ENCODE measurements at places on chromosomes 5 and 9.

GRCh38 chr5:1948663-1949191 lies 66.0 kb upstream of the IRX4 start:
- no peak for DNase-seq

DNA sequence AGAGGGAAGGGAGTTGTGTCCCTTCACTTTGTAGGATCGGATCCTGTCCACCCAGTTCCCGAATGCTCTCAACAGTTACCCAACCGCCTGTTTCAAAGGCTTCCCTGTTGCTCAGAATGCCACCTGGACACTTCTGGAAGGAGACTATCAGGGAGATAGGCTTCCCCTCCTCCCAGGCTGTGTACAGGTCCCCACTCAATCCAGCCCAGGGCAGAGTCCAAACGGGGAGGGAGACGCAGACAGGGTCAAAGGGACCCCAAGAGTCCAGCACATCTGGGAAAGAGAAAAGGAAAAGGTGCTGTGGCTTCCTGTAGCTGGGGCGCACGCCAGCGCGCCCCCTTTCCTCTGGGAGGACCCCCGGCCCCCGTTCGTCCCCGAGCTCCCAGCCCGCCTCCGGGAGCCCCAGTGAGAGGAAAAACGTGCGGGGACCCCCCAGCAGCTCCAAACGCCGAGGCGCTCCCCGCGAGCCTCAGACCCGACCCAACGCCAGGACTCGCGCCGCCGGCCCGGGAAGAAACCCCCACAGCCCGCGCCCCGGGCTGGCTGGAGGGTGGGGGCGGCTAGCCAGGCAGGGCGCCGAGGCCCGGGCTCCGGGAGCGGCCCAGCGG lies 640 bp downstream of the SURF4 start:
- no peak for DNase-seq

DNA sequence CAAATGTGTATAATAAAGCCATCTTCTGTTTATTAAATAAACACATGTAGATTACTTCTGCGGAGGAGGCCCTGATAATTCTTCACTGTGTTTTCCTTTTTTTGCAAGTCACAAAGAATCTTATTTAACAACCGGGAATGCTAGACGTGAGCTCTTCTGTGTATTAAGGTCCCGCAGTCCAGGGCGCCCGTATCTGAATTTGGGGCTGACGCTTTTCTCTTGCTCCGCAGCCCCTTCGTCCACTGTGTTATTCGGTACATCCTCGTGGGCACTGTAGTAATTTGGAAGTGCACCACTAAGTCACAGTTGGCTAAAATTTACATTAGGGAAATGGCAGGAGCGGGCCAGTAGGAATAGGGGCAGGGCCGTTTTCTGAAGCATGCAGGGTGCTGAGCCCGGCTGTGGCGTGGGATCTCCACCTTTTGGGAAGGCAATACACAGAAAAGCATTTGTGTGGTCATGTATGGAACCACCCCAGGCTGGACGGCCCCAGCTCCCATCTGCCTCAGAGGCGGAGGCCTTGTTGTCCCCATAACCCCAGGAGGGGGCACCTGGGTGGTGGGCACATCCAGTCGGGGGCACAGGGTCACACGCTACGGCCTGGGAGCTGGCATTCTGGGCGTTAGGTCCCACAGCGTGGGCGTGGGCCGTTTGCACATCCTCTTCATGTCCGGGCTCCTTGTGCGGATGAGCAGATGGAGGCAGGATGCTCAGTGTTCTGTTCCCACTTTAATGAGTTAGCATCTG lies 258.7 kb upstream of the IRX4 start:
- DNase-seq: no peak

GRCh38 chr9:89606624-89607311 lies 2.0 kb downstream of the GADD45G start:
- peak; percentile 36 for DNase-seq

DNA sequence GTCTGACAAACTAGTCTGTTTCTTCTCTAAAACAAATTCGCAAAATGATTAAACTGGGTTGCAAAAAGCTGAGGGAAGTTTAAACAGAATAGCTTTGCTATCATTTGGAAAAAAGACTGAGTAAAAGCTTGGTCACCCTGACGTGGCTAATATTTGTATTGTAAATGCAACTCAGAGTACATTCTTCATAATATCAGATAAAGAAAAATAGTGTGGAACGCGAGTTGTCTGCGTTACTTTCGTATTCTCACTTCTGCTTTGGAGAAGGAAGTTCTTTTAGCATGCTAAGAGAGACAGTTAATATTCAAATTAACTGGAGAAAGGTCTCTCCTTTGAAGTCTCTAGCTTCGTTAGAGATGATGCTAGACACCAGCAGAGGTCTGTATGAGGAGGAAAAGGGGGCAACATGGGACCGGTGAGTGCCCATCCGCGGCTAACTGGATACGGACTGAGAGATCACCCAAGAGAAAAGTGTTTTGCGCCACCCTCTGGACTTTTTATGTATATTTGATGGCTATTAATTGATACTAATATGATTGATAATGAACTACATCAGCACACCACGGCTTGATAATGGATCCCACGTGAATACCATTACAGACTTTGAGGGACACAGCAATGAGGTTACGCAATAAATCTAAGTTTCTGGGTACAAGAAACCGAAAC lies 2.9 kb upstream of the CNTRL start:
- DNase-seq: no peak

GRCh38 chr9:130860458-130861316 lies 25.6 kb downstream of the ABL1 start:
- no peak for DNase-seq

DNA sequence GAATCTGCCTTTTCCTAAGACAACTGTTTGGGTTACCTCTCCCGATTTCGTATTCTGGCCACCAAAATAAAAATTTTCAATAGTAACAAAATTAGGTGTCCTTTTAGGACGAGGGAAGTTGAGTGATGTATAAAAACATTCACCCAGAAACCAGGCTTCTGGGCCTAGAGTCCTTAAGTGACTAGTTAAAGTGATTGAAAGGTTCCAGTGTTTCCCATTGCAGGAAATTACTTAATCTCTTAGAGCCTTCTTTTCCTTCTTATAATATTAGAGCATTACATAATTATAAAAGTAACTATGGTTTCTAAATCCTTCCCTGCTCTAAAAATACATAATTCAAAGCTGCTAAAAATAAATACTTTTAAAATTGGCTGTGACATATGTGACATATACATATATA lies 7.3 kb downstream of the MCIDAS start:
- DNase-seq: no peak

GRCh38 chr9:12394105-12394504 lies 299.1 kb upstream of the TYRP1 start:
- DNase-seq: no peak

DNA sequence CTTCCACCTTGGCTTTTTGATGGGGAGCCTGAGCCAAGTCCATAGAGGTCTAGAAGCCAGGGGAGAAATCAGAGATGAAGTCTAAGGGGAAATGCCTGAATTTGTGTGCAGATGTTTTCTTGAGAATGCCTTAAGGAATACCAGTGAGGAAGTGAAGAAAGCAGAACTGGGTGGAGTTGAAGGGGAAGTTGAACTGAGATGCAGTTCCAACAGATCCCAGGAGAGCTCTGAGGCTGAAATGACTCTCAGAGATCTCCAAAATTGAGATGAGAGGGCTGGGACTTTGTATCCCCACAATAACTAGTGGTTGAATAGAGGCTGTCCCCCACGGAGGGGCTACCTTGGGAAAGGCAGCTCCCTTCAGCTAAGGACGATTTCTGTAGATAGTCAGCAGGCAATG lies 197.1 kb downstream of the ZNF462 start:
- DNase-seq: no peak

- no peak for DNase-seq
Measured at GRCh38 chr5:143525176-143525575, 121.7 kb upstream of the NR3C1 start.

- DNase-seq: no peak
Measured at GRCh38 chr9:89464300-89464901, 33.5 kb downstream of the SEMA4D start.

DNA sequence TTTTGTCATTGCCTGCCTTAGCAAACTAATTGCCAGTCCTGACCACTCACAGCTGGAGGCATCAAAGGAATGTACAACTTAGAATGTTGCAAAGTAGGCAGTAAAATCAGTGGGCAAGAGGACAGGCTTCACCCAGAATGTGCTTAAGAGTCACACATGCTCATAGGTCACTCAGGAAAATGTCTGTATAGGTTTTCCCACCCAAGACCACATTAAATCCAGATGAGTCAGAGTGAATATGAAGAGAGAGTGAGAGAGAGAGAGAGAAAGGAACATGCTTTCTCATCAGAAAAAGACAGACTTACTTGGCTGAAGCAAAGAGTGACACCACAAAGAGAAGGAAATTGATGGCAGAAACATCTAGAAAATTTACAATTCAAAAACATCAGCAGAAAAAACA lies 37.9 kb downstream of the PLEKHG4B start:
- DNase-seq: no peak

GRCh38 chr9:34282096-34282495 lies 47.0 kb downstream of the KIF24 start:
- DNase-seq: no peak

DNA sequence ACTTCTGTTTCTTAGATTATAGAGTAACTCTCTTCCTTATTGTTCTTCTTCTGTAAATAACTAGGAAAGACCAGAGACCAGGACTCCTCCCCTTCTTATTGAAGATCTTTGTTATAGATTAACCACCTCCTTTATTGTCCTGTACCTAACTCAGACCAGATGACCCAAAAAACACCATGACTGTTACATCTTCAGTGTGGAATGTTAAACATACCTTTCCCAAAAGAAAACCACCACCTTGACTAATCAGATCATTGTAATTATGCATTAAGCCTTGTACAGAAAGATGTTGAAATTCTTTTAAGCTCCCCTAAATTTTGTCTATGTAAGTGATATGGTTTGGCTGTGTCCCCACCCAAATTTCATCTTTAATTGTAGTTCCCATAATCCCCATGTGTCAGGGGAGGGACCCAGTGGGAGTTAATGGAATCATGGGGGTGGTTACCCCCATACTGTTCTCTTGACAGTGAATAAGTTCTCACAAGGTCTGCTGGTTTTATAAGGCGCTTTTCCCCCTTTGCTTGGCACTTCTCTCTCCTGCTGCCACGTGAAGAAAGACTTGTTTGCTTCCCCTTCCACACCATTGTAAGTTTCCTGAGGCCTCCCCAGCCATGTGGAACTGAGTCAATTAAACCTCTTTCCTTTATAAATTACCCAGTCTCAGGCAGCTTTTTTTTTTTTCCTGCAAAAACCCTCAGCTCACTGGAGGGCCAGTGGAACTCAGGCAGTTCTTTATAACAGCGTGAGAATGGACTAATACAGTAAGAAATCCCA lies 26.3 kb downstream of the ARSB start:
- no peak for DNase-seq

DNA sequence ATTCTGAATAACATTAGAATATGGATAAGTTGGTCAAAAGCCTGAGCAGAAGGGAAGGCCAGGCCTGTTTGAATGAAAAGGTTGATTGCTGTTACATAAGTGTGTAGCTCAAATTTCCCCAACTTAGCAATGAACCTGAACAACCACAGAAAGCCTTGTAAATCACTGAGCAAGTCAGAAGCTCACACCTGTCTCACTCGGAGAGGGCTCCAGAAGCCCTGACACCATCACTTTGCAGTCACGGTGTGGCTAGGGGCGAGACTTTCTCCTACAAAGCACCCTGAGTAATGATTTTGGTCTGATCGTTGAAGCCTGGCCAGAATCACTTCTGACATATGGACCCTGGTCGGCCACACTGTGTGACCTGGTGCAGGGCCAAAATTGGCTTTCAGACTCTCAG lies 62.0 kb downstream of the MTX3 start:
- DNase-seq: no peak

DNA sequence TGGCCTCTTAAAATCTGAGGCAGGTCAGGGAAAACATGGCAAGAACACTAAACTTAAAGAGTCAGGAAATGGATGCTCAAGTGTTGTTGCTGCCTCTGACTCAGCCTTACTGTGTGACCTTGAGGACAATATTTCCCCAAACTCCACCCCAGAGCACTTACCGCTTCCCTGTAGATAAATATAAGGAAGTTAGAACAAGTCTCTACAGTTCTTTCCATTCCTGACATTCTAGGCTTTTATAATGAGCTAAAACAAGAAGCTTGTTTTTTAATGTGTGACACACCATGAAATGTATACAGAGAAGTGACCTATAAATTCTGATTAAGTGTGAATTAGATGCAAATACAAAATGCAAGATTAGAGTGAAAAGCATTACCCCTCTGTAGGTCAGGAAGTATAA lies 129.3 kb downstream of the GRIA1 start:
- DNase-seq: no peak

GRCh38 chr5:82766206-82766605 lies 311.0 kb downstream of the TMEM167A start:
- DNase-seq: no peak

DNA sequence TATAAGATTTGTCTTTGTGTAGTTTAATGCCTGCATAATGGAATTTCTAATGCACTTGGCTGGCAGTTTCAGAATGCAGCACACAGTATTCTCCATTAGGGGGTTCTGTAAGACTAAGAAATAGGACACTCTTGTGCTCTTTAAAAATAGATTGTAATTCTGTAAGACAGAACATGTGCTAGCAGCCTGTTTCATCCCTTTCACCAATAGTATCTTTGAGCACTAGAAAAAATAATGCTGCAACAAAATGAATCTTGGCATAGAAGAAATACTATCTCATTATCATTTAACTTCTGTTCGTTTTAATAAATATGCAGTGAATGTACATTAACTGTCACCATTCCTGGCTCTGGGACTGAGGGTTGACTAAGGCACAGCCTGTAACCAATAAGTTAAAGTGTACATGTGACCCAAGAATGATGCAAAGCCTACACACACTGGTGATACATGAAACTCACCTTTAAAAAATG lies 23.8 kb upstream of the ZNF622 start:
- no peak for DNase-seq

DNA sequence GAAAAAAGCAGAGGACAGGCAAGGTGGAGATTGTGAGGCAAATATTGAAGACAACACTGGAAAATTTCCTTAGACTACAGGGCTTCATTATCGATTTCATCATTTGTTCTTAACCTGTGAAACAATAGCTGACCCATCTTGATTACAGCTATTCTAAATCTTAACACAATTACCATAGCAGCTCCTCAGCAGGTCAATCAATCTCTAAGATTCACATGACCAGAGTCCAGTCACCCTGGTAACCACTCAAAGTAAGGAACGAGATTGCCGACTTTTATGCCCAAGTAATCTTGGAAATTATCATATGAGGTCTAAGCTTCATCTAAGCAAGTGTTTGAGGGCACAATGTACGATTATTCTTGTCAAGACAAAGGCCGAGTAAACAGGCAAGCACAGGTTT lies 93.8 kb downstream of the TTC39B start:
- DNase-seq: no peak

- DNase-seq: no peak
Measured at GRCh38 chr9:113997610-113998009, 80.5 kb downstream of the AMBP start.

DNA sequence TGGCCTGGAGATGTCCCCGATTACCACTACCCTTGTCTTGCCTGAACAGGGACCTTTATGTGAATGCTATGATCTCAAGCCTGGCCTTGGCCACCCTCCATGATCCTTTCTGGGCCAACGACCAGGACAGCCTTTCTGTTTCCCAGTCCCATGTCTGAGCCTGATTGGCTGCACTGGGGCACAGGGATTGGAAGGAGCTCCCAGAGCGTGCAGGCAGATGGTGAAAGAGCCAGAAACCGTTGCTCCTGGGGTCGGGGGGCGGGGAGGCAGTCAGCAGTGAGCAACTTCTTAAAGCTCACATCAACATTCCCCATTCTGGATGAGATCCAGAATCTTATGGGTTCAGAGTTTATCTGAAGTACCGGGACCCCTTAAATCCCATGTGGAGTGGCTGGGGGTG lies 84.4 kb downstream of the INSYN2B start:
- no peak for DNase-seq

- DNase-seq: no peak
Measured at GRCh38 chr9:136021872-136022681, 60.9 kb upstream of the UBAC1 start.

- no peak for DNase-seq
Measured at GRCh38 chr9:112846528-112847488, 43.9 kb downstream of the SLC46A2 start.
